Fibroblast of skin of left biceps (primary cell): ENCODE measurements at places on chromosomes 11 and 22.

DNA sequence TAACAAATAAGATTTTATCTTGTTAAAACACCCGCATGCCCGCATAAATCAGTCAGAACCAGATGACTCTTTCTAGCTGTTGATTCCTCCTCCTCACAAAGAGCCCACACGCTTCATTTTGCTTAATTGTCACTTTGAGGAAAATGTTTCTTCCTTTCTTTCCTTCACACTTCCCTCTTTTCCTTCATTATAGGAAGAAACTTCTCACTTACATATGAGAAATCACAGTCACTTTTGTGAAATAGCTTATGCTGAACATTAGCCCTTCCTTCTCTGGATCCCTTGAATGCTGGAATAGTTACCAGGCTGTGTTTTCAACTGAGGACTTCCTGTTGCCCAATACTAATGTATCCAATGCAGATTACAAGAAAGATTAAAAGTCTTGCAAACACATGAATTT, 5.8 kb downstream of the MS4A6E start:
- DNase-seq = no peak

DNA sequence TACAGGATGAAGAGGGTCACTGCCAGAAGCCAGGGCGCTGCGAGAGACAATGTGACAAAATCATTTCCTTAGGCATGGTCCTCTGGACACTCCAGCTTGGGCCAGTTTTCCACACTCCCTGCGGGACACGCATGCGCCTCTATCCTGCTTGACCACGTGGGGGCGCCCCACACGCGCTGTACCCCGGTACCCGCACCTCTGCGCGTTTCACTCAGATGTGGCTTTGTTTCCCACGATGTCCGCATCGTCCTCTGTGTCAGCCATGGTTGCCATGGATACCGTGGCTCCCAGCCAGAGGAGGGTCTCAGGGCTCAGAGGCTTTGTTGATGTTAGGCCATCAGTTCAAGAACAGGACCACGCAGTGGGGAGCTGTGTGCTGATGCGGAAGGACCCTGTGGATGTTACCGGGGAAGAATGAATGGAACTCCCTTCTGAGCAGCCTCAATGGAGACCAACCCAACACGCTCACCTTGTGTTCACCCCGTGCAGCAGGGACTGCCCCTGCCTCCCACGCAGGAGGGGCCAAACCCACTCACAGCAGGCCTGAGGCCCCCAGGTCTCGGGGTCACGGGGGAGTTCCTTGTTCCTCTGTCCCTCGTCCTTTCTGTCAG, 101.1 kb upstream of the SLC22A12 start:
- DNase-seq = no peak

DNA sequence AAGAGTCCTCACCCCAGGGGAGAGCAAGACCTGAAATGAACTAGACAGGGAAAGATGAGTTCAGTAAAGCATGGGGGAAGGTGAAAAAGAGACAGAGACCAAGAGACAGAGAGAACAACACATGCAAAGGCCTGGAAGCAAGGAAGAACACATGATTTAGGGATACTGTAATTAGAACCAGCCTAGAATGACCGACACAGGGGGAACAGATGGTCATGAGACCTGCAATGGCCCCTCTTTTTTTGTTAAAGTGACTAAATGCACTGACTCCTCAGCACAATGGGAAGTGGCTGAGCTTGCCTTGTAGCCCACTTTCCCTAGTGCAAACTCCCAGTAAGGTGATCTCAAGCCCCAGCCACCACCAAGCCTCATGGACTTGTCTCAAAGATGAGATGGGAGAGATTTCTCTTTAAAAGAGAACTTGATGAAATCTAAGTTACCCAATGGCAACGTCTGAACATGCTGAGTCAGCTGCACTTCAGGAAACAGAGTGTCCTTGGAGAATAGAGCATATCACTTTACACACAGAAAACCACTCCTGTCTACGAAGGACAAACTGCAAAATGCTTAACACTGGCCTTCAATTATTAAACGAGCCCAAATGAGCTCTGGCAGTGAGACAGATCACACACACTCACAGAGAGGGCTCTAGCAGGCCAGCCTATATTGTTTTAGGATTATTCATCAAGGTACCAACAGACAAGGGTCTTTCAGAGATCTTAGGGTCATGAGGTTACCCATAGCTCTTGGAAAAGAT, 91.0 kb downstream of the SERGEF start:
- DNase-seq = peak; percentile 28

DNA sequence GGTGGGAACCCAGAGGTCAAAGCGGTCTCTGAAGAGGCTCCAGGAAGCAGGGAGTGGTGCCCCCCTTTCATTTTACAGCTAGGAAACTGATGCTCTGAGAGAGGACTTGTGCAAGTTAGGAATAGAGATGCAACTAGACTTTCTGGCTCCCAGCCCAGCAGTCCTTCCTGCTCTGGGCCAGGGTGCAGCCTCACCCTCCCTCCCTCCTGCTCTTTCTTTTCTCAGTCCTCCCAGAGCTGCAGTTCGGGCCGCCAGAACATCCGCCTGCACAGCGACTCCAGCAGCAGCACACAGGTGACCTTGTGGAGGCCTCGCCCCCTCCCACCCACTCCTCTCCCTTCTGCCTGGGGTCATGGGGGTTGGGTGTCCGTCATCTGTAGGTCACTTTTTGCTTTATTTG, 51.5 kb downstream of the LHFPL7 start:
- DNase-seq = no peak

DNA sequence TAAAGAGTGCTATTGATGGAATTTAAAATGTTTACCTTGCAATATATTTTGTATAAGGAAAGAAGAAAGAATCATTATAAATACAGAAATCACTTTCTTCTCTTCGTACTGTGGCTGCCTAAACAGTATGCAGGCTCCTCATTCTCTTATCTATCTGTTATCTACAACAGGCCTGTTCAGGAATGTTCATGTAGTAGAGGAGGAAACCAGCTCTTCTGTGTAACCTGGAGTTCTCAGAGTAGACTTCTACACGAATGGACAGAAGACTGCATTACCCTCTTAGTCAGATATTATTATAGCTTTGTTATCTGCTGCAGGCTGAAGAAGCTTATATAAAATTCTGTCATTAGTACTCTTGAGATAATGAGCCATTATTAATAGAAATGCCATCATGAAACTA, 1225.9 kb upstream of the CNTN5 start:
- no peak for DNase-seq

- no peak for DNase-seq
Measured at GRCh38 chr11:114102993-114103896, 43.7 kb downstream of the ZBTB16 start.

DNA sequence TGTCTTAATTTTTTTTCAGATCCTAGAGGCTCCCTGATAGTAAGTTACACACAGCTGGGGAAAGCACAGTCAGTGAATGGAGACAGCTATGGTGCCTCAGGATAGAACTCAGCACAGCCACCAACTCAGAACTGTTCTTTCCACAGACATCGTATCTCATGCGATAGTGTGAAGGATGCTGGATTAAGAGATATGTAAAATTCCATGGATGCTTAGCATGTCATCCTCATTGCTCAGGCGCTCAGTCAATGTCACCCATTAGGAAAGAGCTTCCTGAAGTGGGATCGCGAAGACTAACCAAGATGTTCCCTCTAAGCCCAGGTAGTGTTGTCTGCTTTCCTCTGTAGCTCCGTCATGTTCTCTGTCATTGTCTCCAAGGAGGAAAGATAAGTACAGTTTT, 1000.4 kb downstream of the OPCML start:
- no peak for DNase-seq

- no peak for DNase-seq
Measured at GRCh38 chr22:24090581-24090980, 79.5 kb downstream of the CABIN1 start.

GRCh38 chr11:123052901-123053721, 8.8 kb downstream of the HSPA8 start:
- DNase-seq = no peak

DNA sequence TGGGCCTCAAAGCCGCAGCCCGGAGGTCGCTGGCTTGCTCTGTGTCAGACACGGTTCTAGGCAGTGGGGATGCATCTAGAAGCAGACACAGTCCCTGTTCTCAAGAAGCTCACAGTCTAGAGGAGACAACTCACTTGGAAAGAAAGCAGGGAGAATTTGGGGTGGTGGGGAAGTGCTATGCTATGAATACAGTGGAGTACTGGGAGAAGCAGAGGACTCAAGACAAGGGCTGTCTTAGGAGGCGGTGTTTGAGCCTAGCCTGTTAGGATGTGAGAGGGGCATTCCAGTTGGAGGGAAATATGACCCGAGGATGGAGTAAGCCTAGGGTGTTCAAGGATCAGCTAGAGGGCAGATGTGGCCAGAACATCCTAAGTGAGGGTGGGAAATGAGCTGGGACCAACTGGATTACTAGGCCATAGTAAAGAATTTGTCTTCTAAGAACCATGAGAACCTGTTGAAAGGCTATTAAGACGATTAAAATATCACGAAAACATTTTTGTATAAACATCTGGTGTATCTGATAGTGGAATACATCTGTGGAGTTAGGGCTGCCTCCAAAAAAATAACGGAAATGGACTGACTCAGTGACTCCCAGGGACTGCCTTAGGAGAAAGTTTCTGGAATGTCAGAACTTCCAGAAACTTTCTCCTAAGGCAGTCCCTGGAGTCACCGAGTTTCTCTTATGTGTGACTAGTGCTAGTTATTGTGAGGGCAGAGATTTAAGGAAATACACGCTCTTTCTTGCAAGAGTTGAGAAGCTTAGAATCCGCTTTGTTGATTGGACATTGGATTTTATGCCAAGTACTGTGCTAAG, 1.1 kb upstream of the PITPNB start:
- DNase-seq = peak; percentile 44
